ENCODE measurements at places on chromosomes 3 and 15.
A peak's percentile ranks its signal among the peaks of the same experiment; 100 is the strongest.

- DNase-seq, result no peak
Observed at GRCh38 chr3:101279162-101279561, 41.2 kb downstream of the IMPG2 start.

DNA sequence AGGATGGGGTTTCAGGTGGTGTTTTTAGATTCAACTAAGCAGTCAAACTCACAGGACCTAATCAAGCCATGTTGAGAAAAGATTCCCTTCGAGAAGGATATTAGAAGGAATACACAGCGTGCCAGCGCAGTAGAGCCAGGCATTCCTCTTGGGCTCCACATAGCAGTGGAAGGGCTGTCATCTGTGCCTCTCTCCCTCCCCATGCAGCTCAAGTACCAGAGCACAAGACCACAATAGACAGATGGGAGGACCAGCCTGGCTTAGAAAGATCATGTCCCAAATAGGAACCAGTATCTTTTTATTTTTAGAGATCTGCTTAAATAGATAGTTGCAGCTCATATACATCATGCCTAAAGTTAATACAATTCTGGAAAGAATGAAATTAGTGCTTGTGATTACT lies 37.9 kb downstream of the LMLN start:
- DNase-seq, result no peak

DNA sequence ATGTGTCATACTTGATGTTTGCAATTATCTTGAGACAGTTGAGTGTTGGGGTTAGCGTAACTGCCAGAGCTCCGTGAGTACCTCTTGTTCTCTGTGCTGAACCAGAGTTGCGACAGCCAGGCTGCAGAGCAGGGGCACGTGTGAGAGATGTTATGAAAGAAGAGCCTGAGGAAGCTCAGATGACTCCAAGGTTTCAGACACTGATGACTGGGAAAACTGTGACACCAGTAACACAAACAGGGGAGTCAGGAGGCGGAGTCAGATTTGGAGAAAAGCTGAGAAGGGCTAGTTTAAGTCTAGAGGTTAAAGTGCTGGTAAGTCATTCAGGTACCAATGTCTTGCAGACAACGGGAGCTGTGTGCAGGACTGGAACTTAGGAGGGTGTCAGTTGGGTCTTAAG lies 45.0 kb downstream of the BLM start:
- DNase-seq, result no peak

- no peak for DNase-seq
Observed at GRCh38 chr15:57403017-57403416, 26.7 kb downstream of the CGNL1 start.

DNA sequence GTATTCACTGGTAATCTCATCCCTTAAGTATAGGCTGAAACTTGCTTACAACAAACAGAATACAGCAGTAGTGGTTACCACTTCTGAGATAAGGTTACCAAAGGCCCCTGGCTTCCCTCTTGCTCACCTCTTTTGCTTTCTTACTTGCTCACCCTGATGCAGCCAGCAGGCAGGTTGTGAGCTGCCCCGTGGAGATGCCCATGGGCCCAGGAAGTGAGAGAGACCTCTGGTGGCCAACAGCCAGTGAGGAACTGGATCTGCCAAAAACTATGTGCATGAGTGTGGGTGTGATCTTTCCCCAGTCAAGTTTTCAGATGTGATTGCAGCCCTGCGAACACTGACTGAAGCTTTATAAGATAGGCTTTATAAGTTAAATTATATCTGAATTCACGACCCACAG lies 48.7 kb downstream of the NMNAT3 start:
- DNase-seq, result no peak

DNA sequence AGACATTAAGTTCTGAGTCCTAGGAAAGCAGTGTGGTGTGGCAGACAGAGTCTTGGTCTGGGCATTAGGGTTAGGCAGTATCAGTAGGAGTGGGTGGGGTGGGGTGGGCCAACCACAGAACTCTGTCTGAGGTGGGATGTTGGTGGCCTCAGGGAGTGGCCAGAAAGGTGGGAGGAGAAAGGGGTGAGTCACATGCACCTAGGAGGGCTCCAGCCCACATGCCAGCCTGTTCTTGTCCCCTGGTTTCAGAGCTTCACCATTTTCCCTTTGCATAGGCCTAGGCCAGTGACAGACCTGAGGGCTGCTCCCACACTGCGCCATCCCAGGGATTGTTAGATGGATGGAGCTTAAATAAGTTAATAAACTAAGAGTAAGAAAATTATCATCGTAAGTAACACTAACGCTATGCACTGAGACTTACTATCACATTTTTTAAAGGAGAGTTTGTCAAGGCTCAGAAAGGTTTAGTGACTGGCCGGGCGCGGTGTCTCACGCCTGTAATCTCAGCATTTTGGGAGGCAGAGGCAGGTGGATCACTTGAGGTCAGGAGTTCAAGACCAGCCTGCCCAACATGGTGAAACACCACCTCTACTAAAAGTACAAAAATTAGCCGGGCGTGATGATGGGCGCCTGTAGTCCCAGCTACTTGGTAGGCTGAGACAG lies 33.8 kb downstream of the DNASE1L3 start:
- no peak for DNase-seq

DNA sequence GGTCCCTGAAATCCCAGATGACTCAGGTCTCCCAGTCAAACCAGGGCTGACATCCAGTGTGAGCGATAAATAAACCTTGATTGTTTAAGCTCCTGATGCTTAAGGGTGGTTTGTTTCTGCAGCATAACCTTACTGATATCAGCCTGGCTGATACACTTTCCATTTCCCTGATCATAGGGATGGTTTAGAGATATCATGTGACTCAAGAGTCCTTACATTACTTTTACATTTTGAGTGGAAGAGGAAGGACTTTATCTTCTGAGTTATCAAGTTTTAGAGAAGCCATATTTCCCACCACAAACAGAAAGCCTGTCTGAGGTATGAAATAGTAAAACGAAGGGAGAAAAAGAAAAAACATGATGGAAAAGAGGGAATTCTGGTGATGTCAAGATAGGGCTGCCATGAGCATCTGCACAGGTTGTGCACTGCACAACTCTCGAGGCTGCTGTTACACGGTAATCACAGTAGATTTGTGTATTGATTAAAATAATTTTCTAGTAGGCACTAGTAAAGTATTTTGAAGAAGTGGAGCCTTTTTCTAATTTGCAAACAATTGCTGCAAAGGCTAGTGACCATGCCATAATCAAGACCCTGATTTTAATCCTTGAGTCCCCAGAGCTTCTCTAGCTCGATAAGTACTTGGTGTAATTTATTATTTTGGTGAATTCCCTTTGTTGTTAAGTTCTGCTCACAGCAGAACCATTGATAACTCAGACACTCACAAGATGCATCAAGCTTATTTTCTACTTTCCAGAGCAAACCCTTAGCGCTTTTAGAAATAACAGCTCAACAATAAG lies 34.1 kb upstream of the FBLN2 start:
- DNase-seq, result no peak

DNA sequence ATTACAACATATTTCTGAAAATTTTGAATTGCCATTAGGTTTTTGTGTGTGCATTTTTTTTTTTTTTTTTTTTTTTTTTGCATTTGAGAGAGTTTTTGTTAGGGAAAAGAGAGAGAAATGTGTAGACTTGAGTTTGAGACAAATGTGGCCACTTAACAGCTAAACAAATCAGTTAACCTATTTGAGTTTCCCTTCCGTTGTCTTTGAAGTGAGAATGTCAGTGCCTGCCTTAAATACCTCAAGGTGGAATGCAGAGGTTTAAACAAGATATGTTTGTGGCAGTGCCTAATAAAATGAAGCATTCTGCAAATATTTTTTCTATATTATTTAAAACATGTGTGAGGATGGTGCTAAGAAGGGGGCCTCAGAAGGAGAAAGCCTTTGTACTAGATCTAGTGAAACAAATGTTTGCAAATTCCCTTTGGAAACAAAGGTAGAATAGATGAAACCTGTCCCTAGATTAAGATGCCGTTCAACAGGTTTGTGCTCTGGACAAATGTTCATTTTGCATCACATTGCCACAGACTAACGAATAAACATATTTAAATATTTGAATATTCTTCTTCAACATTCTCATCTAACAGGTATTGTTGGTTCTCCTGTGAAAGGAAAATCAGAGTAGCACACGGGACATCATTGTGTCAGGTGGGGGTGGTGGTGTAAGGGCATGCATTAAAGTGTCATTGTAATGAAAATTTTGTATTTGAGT lies 80.7 kb downstream of the SATB1 start:
- no peak for DNase-seq

DNA sequence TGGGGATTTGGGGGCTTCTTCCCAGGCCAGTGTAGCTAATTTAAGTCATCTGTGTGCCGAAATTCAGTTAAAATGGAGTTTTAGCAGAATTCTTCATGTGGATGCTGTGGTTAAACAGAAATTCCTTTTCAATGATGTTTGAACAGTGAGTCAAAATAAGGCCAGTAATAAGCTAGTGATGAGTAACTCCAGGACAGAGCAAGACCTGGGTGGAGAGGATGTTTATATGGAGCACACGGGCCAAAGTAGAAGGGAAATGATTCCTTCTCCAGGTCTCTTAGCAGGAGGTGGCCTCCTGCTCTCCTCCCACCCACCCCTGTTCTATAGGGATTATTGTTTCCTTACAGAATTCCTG lies 31.9 kb upstream of the UACA start:
- DNase-seq, result no peak

DNA sequence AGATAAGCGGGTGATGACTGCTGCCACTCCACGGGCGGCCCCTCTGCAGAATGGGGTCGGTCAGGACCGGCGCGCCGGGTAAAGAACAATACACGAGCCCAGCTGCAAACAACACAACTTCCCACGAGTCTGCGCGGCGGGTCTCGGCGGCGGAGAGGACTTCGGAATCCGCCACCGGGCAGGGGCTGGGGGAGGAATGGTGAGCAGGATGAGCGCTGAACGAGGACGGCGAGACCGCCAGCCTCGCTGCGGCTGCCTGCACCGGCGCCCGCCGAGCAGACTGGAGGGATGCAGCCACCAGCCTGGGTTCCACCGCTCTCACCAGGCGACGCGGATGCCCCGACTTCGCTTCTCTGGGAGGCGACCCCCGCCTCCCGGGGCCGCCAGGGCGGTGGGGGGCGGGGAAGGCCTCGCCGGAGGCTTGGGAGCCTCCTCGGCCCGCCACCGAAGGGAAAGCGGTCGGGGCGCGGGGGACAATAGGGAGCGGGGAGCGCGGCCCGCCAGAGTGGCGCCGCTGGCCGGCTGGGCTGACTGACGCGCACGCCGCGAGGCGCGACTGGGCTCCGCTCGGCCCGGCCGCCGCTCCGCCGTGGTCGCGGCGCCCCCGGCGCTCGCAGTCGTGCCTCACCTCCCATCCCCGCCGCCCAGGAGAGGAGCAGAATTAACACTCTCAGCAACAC lies 515 bp downstream of the ADAM10 start:
- peak; percentile 36 for DNase-seq

DNA sequence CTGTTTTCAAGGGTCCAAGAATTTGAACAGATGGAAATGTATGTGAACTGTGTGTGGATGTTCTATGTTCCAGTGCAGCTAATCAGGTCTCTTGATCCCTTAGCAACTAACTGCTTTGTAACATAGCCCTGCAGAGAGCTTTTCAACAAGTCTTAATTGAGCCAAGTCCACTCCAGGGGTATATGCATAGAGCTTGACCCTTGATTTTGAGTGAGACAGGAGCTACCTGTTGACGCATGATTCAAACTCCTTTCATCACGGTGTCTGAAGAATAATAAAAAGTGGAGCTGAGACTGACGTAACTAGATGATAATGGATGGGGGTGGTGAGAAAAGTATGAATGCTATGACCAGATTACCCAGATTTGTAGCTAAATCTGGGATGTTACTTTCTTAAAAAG lies 93.3 kb upstream of the CCDC54 start:
- DNase-seq, result no peak

DNA sequence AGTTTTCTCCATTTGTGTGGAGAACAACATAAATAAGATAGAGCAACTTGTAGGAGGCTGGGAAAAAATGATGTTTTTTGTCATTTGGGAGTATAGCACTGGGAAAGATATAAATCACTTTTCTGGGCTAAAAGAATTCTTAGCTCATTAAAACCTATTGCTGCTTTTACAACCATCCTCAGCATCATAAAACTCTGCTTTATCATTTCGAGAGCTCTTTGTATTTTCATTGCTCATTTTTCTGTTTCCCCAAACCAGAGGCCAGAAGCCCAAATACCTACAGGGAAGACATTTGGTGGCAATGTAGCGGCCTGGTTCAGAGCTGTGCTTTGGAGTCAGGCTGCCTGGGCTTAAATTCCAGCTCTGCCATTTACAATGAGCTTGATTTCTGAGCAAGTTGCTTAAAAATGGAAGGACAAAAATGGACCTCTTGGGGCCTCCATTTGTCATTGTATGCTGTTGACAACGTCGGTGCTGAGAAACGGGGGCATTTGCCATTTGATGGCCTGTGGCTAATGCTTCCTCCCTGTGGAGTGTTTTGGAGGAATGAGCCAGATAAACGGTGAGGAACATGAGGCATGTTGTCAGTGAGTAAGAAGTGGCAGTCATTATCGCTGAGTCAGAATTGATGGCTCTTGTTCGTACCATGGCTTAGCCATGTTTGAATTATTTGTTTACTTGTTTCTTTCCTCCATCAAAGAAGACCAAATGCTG lies 260.0 kb downstream of the EBLN2 start:
- no peak for DNase-seq

DNA sequence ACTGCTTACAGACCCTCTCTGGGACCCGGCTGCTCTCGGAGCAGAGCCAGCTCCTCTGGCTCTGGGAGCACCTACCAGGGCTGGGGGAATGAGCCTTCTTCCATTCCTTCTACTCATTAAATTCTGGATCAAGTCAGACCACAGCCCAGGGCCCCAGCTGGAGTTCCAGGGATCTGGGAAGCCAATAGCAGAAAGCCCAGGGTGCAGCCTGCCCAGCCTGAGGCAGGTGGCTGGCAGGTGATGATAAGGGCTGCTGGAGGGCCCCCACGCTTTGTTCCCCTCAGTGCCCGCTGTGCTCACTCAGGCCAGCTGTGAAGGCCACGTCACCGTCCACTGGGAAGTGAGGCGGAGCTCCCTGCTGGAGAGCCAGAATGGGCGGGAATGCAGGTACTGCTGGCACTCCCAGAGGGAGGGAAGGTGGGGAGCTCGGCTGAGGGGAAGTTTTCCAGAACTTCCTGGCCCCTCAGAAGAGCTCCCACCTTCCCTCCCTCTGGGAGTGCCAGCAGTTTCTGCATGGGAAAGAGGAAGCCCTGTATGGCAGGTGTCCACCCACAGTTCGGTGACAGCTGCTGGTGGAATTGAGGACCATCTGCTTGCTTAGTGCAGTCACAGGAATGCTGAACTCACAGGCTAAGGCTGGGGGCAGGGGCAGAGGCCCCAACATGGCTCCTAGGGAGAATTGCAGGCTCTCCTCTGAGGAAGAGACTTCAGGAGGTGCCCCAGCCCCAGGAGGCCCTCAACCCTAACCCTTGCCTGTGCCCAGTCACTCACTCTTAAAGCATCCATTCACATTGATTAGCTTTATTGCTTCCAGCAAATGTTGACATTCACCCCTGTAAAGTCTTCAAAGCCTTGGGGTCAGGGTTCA lies 12.6 kb upstream of the RTP3 start:
- no peak for DNase-seq

DNA sequence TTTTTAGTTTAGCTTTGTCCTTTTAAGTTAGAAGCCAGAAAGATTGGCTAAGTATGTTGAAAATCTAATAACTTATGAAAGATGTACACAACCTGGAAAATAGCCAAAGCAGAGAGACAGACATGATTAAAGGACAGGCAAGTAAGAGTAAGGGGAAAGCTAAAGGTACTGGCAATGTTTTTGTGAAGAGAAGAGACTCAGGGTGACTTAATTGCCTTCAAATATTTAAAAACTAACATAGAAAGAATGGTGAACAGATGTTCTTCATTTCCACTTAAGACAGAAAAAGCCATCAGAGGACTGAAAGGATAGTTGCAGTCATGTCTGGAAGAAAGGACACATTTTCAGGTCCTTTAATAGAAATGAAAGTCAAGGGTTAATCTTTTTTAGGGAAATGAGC lies 68.8 kb downstream of the ZNF385D start:
- no peak for DNase-seq
